Activated CD4-positive, alpha-beta T cell treated with anti-CD3 and anti-CD28 coated beads, Interleukin-2, Interleukin-6, amounts not matched to agents 100 ng/mL and 50 ng/mL, durations not matched to agents 16 hours and 8 hours (primary cell): ENCODE measurements at places on chromosomes 3 and 15.

DNA sequence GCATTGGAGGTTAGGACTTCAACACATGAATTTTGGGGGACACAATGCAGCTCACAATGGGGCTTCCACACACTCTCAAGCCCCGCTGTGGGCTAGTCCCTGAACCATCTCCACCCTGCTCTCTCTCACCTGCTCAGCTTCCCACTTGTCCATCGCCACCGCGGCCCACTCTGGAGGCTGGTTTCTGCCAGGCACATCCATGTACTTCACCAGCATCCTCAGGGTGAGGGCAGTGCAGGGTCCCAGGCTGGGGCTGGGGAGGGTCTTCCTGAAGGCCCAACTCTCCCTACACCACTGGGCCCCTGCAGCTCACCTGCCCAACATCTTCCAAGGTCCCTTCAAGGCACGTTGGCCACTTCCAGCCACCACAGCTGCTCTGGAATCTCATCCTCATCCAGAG lies 46.4 kb downstream of the KLF15 start:
- DNase-seq = no peak

- no peak for DNase-seq
Observed at GRCh38 chr3:130679218-130679617, 67.4 kb downstream of the PIK3R4 start.

- no peak for DNase-seq
Observed at GRCh38 chr3:55202326-55202725, 274.5 kb upstream of the LRTM1 start.

- peak; percentile 42 for DNase-seq
Observed at GRCh38 chr3:160400030-160400701, 716 bp downstream of the SMC4 start.

- DNase-seq = no peak
Observed at GRCh38 chr3:117962750-117963149, 1071.9 kb downstream of the IGSF11 start.

DNA sequence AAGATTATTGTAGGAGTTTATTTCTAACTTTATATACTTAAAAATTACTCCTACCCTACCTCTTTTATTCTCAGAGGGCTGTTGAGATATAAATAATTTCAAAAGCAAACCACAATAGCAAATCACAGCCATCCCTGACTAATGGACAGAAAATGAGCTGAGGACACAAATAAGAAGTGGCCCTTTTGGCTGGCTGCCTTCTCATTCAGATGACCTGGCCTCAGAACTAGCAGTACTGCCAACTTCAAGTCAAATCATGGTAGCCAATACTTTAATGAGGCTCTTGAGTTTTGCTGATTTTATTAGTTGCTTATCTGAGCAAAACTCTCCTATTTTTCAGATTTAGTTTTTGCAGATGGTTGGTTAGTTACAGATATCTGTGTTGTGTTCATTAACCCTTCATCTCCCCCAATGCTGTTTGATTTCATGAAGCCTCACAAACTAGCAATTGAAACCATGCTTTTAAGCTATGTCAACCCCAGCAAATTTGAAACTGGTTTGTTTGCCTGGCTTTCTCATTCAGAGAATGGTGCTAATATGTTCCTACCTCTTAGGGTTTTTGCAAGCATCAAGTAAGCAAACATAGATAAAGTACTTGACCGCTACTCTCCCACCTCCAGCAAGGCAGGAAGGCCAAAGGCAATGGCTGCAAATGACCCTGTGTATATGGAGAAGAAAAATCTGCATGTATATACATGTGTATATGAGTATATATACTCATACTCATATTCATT lies 73.4 kb upstream of the HACD2 start:
- no peak for DNase-seq

DNA sequence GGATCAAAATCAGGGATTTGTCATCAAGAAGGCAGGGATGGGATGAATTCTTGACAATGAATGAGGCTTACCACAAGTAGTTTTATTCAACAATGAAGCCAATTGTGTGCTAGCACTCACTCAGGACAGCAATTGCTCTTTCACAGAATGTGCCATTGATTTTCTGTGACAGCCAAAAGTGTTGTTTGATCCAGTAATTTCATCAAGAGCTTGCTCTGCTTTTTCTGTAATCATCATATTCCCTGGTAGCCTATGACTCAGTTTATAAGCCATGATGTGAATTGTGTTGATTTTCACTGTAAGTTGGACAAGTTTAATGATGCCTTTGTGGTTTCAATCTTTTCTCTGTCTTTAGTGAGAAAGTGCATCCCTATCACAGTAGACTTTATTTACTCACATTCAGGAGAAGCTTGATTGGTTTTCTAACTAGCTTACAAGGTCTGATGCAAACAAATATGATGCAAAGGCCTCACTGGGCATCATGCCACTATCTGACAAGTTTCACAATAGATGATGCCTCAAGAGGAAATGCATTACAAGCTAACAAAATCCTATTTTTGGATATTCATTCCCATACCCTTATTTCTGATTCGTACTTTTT lies 13.6 kb upstream of the CSRNP1 start:
- DNase-seq = no peak

DNA sequence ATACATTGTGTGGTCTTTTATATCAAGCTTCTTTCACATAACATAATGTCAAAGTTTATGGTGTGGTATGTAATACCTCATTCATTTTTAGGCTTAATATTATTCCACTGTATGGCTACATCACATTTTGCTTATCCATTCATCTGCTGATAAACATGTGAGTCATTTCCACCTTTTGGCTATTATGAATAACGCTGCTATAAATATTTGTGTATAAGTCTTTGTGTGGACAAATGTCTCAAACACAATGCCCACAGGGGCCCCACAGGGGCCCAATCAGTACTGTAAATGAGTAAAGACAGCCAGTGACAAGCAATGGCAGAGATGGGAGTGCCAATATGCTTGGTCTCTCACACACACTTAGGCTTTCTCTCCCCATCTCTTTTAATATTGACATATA lies 54.2 kb downstream of the PIK3R4 start:
- peak; percentile 13 for DNase-seq

GRCh38 chr3:49277383-49277775 lies 347 bp upstream of the C3orf62 start:
- no peak for DNase-seq

DNA sequence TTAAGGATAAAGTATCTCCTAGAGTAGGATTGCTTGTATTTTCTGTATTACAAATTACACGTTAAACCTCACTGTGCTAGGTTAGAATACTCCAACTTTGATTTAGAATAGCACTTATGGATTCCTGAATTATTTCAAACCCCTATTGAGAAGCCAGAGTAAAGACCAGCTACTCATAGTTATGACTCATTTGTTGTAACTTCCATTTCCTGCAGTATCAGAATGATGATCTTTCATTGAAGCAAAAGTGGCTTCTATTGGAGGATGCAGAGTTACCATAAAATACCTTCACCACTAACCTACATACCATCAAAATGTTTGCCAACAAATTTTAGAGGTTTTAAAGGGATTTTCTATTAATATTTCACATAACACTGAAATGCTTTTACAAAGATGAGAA lies 1322.7 kb upstream of the ALCAM start:
- no peak for DNase-seq

GRCh38 chr3:63585927-63586326 lies 66.5 kb upstream of the SNTN start:
- DNase-seq = no peak

DNA sequence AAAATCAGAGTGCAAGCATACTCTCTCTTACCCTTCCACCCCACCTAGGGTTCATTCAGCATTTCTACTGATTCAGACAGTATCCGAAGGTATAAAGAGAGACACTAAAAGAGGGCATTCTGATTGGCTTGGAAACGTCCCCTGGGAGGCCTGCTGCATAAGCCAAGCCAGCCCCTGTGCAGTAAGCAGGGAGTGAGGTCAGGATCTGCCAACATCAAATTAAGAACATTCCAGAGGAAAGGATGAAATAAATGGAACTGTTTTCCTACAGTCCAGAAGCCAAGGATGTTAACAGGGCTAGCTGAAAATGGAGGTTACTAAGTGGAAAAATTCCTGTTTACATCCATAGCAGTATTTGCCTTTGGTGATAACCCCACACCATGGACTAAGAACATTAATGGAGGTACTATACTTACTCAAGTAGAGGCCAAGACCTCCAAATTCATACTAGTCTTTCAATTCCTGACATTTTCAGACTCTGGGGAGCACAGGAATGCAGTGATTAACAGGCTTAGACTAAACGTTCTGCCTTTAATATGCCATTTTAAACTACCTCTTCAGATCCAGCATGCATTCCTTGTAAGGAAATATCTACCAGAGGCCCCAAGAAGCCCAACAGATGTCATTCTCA lies 34.5 kb downstream of the NPTN start:
- no peak for DNase-seq

- peak; percentile 63 for DNase-seq
Observed at GRCh38 chr3:14424711-14425580, 22.5 kb downstream of the SLC6A6 start.

GRCh38 chr3:64943866-64944265 lies 256.1 kb upstream of the ADAMTS9 start:
- no peak for DNase-seq

DNA sequence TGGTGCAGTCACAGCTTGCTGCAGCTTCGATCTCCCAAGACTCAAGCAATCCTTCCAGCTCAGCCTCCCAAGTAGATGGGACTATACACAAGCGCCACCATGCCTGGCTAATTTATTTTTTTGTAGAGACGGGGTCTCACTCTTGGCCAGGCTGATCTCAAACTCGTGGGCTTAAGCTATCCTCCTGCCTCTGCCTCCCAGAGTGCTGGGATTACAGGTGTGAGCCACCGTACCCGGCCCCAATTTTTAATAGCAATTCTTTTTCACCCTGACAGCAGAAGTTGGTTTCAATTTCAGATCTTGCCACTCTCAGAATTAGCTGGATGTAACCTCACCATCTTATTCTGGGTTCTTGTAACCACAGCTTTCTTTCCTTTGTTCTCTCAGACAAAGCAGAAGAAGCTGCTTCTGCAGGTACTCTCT lies 64.8 kb downstream of the TRIM71 start:
- DNase-seq = peak; percentile 82

- no peak for DNase-seq
Observed at GRCh38 chr3:158761350-158761749, 29.1 kb upstream of the RARRES1 start.

DNA sequence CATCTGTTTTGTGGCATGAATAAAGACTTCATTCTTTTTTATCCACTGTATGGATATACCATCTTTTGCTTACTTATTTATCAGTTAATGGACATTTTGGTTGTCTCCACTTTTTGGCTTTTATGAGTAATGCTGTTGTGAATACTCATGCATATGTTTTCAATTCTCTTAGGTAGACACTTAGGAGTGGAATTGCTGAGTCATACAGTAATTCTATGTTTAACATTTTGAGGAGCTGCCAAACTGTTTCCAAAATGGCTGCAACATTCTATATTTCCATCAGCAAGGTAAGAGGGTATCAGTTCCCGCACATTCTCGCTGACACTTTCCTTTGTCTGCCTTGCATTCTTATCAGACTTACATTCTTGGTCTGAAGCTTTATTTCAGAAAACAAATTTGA lies 191.1 kb downstream of the WNT5A start:
- no peak for DNase-seq

DNA sequence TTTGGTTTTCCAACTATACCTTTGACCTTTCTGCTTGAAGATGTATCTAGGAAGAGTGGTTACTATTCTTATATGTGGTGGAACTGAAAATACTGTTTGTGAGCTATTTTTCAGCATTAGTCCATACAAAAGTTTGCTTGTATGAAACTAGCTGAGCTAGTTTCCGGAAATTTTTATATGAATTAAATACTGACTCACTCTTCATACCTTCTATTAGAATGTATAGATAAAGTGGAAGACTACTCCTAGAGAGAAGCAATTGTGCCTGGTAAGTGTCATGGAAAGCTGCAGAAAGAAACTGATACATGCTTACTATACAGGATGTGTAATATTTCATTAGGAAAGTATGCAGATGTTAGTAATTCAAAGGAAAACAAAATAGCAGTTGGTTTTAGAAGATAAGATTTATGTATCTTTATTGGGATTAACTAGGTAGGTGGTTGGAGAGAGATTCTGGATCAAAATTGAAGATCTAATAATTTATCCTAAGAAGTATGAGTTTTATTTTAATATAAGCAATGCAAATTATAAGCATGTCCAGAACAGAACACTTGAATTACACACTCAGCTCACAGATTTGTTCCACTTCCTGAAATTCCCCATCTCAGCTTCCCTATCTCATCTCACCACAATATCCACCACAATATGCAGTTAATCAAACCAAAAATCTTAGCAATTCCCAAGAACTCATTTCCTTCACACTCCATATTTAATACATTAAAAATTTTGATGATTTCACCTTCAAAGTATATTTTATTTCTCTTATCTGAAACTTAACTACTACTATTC lies 82.8 kb downstream of the BCHE start:
- no peak for DNase-seq

- DNase-seq = no peak
Observed at GRCh38 chr3:4407941-4408340, 59.1 kb downstream of the SUMF1 start.

DNA sequence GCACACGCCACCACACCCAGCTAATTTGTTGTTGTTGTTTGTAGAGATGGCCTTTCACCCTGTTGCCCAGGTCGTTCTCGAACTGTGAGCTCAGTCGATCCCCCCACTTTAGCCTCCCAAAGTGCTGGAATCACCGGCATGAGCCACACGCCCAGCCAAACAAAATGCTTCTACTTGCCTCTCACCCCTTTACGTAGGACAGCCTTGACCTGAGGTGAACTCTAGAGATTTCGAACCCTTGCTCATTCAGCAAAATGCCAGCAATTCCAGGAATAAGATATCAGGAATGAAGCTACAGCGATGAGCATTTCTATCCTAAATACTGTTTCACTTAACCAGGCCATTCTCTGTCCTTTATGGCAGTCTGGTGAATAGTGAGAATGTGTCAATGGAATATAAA lies 135.0 kb downstream of the LRRK1 start:
- no peak for DNase-seq

GRCh38 chr3:159974-160373 lies 36.6 kb upstream of the CHL1 start:
- no peak for DNase-seq

DNA sequence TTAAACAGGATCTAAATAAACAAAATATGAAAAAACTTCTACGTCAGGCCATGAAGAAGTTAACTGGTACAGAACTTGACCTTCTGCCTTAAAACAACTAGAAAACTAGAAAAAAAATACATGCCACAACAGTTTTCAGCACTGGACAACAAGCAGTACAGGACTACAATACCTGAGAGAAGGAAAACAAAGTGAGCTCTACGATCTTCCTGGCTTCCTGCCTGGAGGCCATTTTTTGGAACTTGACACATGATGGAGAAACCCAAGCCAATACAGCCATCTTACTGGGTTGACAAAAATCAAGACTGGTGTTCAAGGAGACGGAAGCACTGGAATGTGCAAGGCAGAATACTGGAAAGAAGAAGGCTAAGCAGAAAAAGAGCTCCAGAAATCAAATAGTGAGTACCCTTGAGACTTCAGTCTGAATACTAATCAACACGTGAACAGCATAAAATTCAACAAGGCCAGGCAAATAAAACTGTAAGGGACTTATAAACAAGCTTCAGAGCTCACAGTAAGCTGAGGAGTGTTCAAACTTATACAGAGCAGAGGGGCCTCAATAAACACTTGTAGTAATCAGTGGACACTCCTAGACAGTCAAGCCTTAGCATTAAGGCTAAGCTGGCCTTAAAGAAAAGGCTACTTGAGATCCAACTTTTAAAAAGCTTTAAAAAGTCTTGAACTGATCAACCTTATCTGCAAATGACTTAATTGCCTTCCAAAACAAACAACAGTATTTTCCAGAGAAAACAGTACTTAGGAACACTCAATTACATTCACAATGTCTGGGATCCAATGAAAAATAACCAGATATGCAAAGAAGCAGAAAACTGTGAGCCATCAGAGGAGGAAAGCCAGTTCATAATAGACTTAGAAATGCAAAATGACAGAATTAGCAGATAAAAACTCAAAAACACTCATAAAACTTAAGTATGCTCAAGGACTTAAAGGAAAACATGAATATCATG lies 63.2 kb downstream of the DLG1 start:
- no peak for DNase-seq
